ENCODE measurements at places on chromosomes 7 and 10.

DNA sequence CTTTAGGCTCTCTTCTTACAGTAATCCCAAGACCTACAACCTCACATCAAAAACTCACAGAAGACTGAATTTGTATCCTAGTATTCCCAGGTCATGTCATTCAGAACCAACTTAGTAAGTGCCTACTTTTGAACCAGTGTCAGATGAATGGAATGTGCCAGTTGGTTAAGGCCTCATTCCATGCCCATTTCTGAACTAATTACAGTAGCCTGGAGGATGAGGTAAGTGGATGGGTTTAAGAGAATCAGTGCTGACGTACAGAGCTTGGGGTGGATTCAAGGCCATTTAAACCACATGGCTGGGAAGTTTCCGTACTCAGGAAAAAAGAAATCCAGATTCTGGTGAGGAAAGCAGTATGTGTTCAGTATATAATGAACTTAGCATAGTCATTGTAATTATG lies 21.9 kb upstream of the FOXP2 start:
- ATAC-seq = peak; percentile 66
- no peak overlapping the region for H3K4me3 ChIP-seq
- H3K27ac ChIP-seq = no peak overlapping the region
- H3K27me3 ChIP-seq = no peaks in the 10 kb centered on the region
- H3K36me3 ChIP-seq = no peaks in the 10 kb centered on the region

DNA sequence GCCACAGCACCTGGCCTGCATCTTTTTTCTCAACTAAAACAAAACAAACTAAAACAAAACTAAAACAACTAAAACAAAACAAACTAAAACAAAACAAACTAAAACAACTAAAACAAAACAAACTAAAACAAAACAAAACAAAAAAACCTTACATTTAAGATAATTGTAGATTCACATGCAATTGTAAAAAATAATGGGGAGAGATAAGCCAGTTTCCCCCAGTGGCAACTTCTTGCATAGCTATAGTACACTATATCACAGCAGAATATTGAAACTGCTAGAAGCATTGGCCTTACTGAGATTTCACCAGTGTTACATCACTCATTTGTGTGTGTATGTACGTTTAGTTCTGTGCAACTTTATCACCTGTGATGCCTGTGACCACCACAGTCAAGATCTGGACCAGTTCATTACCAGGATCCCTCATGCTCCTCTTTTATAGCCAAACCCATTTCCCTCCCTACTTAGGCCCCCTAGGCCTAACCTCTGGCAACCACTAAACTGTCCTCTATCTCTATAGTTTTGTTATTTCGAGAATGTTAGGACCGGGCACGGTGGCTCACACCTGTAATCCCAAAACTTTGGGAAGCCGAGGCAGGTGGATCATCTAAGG lies 9.3 kb downstream of the FXYD4 start:
- no peak overlapping the region for H3K27ac ChIP-seq
- no peak for ATAC-seq
- no peak overlapping the region for H3K4me3 ChIP-seq
- H3K4me1 ChIP-seq = no peaks in the 10 kb centered on the region
- no peaks in the 10 kb centered on the region for H3K27me3 ChIP-seq

DNA sequence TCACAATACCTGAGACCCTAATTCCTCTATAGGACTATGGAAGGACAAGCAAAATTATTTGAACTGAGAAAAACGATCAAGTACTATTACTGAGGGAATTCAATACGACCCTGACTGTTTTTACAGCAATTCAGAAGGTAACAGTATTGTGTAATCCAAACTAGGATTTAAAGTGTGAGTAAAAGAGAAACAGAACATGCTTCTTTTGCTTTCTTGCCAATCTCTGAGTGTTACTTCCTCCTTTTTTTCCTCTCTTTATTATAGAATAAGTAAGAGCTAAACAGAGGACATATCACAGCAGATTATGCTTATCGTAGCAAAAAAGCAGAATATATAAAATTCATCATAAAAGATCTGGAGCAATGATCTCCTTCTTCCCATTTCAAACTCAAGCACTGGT lies 292.1 kb downstream of the THSD7A start:
- no peaks in the 10 kb centered on the region for H3K27me3 ChIP-seq
- H3K4me1 ChIP-seq = peaks cover 13% of the 10 kb centered on the region
- peak overlapping the region; percentile 24 for H3K27ac ChIP-seq
- H3K36me3 ChIP-seq = no peaks in the 10 kb centered on the region
- H3K4me3 ChIP-seq = no peak overlapping the region
- ATAC-seq = peak; percentile 51

DNA sequence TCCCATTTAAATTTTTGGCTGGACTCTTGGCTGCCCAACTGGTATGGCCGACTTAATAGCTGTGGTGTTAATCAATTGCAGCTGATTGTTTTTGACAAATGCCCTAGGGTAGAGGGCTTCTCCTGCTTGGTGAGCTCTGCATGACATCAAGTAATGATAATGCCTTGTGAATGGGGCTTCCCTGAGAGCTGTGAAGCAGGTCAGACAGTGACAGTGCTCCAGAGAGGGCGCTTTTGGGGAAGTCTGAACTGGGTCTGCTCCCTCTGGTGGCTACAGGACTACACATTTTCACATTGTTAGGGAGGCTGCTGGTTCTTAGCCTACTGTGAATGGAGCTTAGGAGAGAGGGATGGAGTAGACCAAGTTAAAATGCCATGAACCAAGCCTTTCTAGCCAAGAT lies 98.8 kb downstream of the SDK1 start:
- H3K4me3 ChIP-seq = no peak overlapping the region
- no peaks in the 10 kb centered on the region for H3K4me1 ChIP-seq
- no peak for ATAC-seq
- no peaks in the 10 kb centered on the region for H3K27me3 ChIP-seq
- H3K36me3 ChIP-seq = no peaks in the 10 kb centered on the region

- H3K27ac ChIP-seq = no peak overlapping the region
- no peaks in the 10 kb centered on the region for H3K27me3 ChIP-seq
- ATAC-seq = no peak
Measured at GRCh38 chr10:46294641-46295220, 7.9 kb downstream of the ANTXRL start.

- H3K27ac ChIP-seq = no peak overlapping the region
- no peak for ATAC-seq
- no peak overlapping the region for H3K4me3 ChIP-seq
- peaks cover 3% of the 10 kb centered on the region for H3K4me1 ChIP-seq
- H3K36me3 ChIP-seq = no peaks in the 10 kb centered on the region
Measured at GRCh38 chr7:87624628-87625027, 3.6 kb upstream of the RUNDC3B start.

DNA sequence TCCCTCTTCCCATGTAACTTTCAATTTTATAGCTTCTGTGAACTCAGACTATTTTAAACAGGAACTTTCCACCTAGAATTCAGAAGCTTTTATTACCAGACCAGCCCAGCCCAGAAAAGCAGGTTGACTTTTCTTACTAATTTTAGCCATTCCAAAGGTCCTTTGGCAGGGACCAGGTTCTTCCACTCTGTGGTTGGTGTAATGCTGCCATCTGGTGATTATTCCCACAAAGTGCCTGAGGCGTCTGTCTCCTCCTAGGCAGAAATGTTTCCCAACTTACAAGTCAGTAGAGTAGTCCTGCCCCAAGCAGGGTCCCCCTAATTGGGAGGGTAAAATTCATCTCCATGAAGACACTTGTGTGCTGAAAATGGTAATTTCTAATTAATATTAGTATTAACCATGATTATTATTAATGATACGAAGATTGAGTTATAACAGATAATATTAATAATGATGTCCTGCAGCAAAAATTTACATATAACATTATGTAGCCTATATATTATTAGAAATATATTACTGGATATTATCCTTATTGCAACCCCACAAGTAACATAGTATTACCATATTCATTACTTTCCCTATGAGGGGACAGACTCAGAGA lies 53.0 kb upstream of the PPP1R17 start:
- H3K36me3 ChIP-seq = no peaks in the 10 kb centered on the region
- no peak for ATAC-seq
- H3K4me3 ChIP-seq = no peak overlapping the region

DNA sequence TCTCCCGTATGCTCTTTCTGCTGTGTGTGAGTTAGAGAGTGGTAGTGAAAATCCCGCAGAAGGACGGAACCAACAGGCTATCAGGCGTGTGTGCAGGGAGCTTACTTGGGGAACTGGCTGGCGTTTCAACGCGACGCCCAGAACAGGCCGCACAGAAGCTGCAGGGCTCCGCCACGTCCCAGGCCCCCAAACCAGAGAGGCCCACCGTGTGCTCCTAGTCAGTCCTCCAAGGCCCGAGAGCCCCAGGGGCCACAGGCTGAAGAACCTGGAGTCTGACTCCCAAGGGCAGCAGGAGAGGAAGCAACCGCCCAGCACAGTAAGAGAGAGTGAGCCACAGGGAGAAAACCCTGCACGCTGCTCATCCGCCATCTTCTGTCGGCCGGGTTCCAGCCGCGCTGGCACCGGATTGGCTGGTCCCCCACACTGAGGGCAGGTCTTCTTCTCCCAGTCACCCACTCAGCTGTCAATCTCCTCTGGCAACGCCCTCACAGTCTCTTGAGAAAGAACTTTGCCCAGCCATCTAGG lies 730.6 kb upstream of the VSTM2A start:
- H3K27ac ChIP-seq = no peak overlapping the region
- H3K4me3 ChIP-seq = no peak overlapping the region
- no peak for ATAC-seq
- H3K4me1 ChIP-seq = no peaks in the 10 kb centered on the region
- H3K27me3 ChIP-seq = no peaks in the 10 kb centered on the region

GRCh38 chr10:4315551-4315950 lies 510.5 kb upstream of the AKR1E2 start:
- H3K4me3 ChIP-seq = no peak overlapping the region
- ATAC-seq = no peak
- no peak overlapping the region for H3K27ac ChIP-seq
- H3K36me3 ChIP-seq = no peaks in the 10 kb centered on the region
- no peaks in the 10 kb centered on the region for H3K4me1 ChIP-seq
- no peaks in the 10 kb centered on the region for H3K27me3 ChIP-seq

DNA sequence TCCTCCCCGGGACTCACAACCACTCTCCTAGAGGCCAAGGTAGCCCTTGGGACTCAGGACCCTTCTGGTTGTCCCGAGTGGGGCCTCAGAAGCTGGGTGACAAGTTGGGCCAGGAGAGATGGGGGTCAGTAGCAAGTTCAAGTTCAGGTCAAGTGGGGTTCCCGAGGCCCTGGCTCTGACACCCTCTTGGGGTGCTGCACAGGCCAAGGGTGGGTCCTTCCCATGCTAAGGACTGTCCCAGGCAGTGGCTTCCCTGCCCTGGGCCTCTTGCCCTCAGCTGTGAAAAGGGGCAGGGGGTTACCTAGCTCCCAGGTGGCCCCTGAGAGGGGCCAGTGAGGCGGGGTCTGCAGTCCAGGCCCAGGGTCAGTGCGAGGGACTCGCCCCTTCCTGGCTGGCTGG lies 115.4 kb upstream of the TNRC18 start:
- H3K27me3 ChIP-seq = no peaks in the 10 kb centered on the region
- H3K36me3 ChIP-seq = no peaks in the 10 kb centered on the region
- no peak overlapping the region for H3K27ac ChIP-seq
- no peak for ATAC-seq
- no peaks in the 10 kb centered on the region for H3K4me1 ChIP-seq

- H3K4me1 ChIP-seq = no peaks in the 10 kb centered on the region
- H3K27ac ChIP-seq = no peak overlapping the region
- no peaks in the 10 kb centered on the region for H3K27me3 ChIP-seq
- no peak overlapping the region for H3K4me3 ChIP-seq
Measured at GRCh38 chr10:48774416-48775205, 89.9 kb downstream of the WDFY4 start.

DNA sequence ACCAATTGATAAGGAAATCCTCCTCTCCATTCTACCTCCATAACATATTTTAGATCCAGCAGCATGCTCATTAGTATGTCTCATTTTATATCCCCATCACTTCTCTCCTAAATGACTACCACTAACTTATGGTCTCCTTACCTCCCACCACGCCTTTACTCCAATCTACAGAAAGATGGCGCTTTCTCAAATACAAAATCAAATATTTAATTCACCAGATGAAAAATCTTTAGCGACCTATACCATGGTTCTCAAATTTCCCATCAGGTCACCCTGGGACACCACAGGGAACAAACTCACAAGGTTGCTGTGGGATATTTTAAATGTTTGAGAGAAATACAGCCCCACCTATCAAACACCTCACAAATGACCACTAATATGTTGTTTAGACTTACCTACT lies 27.0 kb upstream of the EBLN1 start:
- H3K27me3 ChIP-seq = peaks cover 14% of the 10 kb centered on the region
- H3K36me3 ChIP-seq = peaks cover 5% of the 10 kb centered on the region
- H3K27ac ChIP-seq = no peak overlapping the region
- no peak overlapping the region for H3K4me3 ChIP-seq

- no peaks in the 10 kb centered on the region for H3K36me3 ChIP-seq
- H3K27me3 ChIP-seq = no peaks in the 10 kb centered on the region
- H3K4me3 ChIP-seq = peak overlapping the region; percentile 7
- ATAC-seq = peak; percentile 22
- peak overlapping the region; percentile 83 for H3K27ac ChIP-seq
Measured at GRCh38 chr10:34780818-34781380, 34.2 kb downstream of the PARD3 start.

DNA sequence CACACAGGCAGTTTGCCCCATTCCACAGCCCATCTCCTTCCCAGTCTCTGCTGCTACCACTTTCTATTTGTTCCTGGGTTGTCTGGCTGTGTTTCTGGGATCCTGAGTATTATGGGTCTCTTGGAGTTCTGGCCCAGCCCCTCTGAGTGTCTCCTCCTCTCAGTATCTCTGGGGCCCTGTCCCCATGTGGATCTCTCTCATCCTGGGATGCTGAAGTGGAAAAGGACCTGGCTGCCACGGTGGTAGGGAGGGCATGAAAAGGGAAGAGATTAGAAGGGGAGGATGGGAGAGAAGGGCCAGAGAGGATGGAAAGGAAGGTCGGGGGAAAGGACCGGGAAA lies 54.5 kb upstream of the LBX1 start:
- H3K4me1 ChIP-seq = peaks cover 10% of the 10 kb centered on the region
- H3K27me3 ChIP-seq = peaks cover 71% of the 10 kb centered on the region
- no peak overlapping the region for H3K27ac ChIP-seq
- no peak for ATAC-seq

Measured in gastroesophageal sphincter (tissue), 4 donors.